AML-193 (cell line): ENCODE measurements at places on chromosomes 16 and 17.

DNA sequence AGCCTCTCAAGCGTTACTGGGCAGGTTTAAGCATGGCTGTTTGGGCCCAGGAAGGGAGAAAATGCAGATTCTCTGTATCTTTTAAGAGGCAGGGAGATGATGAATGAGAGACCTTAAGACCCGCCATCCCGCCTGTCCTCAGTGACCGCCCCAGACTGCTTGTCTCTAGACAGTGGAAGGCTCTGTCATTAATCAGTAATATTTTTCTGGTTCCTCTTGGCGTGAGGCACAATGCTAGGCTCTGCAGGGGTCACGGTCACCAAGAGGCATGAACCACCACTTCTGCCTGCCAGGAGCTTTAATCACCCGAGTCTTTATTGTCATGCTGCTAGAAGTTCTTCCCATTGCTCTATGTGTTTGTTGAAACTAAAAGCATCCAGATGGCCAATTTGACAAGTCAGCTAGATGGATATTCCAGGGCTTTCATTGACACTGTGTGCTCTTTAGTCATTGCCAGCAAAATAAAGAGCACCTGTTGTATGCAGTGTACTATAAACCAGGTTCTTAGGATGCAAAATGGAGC lies 3.2 kb downstream of the SLC6A2 start:
- DNase-seq: no peak

GRCh38 chr17:4249452-4250029 lies 14.2 kb downstream of the ANKFY1 start:
- DNase-seq: peak; percentile 41

DNA sequence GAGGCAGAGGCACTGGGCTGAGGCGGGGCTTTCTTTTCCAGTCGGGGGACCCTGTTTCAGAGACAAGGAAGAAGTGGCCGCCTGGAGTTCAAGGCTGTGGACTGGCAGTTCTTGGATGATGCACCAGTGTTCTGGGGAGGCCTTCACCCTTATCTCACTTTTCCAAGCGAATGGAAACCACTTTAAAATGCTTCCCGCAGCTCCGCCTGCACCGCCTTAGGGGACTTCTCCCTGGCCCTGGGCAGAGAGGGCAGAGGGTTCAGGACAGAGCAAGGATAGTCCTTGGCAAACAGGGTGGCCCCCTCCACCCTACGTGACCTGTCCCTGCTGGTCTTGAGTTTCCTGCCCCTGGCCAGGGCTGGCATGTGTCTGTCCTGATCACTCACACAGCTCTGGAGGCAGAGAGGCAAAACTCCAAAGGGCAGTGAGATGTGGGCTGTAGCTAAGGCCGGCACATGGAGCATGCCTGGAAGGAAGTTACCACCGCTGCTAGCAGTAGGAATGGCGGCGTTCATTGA lies 20.6 kb downstream of the RTN4RL1 start:
- DNase-seq: no peak

- DNase-seq: no peak
These were observed 98.3 kb upstream of the MYOCD start for GRCh38 chr17:12567077-12568053.

DNA sequence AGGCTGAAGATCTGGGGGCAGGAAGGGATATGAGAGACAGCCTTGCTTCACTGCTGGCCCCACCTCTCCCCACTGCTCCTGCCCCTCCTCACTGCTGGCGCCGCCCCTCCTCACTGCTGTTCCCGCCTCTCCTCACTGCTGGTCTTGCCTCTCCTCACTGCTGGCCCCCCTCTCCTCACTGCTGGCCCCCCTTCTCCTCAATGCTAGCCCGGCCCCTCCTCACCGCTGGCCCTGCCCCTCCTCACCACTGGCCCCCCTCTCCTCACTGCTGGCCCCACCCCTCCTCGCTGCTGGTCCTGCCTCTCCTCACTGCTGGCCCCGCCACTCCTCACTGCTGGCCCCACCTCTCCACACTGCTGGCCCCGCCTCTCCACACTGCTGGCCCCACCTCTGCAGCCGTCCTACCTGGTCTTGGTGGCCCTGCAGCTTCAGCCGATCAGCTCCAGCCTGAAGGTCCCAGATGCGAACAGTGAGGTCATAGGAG lies 9.5 kb upstream of the PAM16 start:
- DNase-seq: no peak

DNA sequence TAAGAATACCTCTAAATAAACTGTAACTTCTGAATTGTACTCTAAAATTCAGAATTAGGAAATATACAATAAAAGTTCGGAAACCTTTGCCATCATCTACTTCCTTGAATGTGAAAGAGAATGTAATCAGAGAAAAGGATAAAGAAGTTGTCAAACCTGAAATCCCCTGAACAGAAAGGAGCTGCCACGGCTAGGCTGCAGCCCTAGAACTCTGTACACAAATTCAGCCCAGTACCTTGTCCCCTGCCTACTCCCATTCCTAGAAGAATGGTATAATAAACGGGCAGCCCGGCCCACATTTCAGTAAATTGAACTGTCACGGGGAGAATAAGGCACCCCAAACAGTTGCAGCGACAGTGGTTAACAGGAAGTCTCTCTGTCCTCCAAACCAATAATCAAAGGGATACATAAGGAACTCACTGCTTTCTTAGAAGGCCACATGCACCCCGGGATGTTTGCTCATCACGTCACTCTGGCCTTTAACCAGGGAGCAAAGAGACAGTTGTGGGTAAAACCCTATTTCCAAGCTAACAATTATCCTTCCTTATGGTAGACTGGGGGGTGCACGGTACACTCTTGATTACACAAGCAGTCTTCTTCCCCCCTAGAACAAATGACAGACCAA lies 24.3 kb upstream of the RFFL start:
- peak; percentile 65 for DNase-seq

DNA sequence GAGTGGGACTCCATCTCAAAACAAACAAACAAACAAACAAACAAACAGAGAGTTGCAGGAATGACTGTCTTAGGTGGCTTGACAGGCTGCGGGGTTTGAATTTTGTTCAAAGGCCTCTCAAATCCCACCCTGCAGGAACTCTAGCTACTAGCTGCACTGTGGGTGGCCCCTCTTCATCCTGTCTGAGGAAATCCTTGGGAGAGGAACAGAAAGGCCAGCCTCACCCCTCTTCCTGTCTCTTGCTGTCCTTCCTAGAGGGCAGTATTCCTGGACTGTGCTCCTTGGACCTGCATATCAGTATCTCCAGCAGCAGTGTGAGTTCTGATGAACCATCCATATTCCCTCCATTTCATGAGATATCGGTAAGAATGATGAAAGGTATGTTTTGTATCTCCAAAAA lies 2.0 kb upstream of the CCDC92B start:
- no peak for DNase-seq

DNA sequence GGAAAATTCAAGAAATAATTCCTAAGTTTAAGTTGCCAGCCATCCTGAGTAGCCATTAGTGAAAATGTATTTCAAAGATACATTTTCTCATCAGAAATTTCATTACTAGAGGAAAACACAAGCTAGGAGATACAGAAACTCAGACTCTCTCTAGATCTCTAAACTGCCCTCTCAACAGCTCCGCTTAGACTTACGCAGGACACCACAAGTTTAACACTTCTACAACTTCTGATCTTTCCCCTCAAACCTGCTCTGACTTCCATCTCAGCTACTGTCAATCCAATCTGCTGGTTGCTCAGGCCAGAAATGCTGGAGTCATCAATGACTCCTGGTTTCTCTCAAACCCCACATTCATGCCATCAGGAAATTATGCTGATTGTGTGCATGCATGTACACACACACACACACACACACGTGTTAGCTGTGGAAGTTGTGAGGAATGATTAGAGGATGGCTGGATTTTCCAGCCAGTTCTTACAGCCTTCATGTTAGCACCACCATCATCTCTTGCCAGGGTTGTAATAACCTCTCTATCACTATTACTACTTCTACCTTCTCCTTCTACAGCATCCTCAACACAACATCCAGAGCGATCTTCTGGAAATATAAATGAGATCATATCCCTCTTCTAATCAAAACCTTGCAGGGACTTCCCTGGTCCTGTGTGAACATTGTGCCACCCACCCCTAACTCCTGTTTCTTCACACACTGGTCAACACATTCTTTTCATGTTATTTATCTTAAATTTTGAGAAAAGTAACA lies 47.1 kb downstream of the COX10 start:
- DNase-seq: no peak

GRCh38 chr17:60914078-60914477 lies 236.4 kb downstream of the BCAS3 start:
- no peak for DNase-seq

GRCh38 chr17:63189930-63190329 lies 223.9 kb downstream of the TANC2 start:
- DNase-seq: no peak

DNA sequence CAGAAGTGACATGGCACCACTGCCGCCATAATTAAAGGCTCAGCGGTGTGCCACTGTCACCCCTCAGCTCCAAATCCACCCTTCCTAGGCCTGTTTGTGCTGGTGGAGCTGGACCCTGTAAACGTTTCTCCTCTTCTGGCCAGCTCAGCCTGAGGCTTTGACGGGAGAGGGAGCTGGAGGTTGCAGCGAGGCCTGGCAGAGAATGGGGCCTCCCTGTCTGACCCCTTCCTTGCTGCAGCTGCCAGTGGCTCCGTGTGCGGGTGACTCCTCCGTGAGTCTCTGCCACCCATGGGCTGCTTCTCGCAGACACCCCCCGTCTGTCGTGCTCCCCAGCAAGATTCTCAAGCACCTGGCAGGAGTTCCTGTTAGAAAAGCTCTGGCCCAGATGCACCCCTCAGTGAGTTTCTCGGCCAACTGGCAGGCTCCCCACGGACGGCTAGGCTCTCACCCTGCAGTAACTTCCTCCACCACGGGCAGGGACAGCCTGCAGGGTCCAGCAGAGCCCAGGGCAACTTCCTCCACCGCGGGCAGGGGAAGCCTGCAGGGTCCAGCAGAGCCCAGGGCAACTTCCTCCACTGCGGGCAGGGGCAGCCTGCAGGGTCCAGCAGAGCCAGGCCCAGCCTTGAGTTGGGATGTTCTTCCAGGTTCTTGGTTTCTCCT lies 4.7 kb upstream of the CHMP6 start:
- DNase-seq: peak; percentile 85

GRCh38 chr17:50658616-50659015 lies 23.9 kb downstream of the ABCC3 start:
- no peak for DNase-seq

DNA sequence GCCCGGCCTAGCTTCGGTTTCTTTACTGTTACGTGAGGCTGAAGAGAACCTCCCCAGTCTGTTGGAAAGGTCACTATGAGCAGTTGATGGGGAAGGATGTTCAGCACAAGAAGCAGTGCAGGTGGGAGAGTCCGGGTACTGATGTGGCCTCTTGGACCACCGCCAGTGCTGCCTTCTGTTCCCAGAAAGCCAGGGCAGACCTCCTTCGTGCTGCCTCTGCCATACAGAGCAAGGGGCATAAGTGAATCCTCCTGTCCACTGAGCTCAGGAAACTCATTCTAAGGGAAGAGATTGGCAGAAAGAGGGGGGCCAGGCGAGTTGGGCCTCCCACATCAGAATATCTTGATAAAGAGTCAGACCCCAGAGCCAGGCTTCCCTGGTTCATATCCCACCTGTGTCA lies 3.7 kb downstream of the PPP4C start:
- DNase-seq: no peak
